RWPE2 (cell line): ENCODE measurements at places on chromosomes 1 and 21.
A peak's percentile ranks its signal among the peaks of the same experiment; 100 is the strongest.

DNA sequence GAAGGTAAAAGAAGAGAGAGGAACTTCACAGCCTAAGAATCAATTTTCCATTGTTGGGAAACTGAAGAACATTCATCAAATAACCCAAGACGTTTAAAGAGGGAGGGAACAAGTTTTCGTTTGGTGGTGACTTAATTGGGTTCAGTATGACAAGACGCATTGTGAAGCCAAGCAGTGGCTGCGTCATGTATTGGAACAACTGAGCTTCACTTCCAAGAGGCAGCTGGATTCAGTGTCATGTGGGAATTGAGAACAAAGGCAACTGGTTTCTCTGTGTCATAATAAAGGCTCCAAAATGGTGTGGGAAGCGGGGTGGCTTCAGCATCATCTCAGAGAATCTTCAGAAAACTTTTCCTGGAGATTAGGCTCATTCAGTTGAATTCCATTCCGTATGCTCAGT is 29.8 kb upstream of the RC3H1 start:
- no peak for DNase-seq

- DNase-seq: no peak
These were observed 2.0 kb downstream of the TMEM63A start for GRCh38 chr1:225880222-225880588.

GRCh38 chr1:200512191-200512590 is 102.4 kb upstream of the ZNF281 start:
- no peak for DNase-seq

DNA sequence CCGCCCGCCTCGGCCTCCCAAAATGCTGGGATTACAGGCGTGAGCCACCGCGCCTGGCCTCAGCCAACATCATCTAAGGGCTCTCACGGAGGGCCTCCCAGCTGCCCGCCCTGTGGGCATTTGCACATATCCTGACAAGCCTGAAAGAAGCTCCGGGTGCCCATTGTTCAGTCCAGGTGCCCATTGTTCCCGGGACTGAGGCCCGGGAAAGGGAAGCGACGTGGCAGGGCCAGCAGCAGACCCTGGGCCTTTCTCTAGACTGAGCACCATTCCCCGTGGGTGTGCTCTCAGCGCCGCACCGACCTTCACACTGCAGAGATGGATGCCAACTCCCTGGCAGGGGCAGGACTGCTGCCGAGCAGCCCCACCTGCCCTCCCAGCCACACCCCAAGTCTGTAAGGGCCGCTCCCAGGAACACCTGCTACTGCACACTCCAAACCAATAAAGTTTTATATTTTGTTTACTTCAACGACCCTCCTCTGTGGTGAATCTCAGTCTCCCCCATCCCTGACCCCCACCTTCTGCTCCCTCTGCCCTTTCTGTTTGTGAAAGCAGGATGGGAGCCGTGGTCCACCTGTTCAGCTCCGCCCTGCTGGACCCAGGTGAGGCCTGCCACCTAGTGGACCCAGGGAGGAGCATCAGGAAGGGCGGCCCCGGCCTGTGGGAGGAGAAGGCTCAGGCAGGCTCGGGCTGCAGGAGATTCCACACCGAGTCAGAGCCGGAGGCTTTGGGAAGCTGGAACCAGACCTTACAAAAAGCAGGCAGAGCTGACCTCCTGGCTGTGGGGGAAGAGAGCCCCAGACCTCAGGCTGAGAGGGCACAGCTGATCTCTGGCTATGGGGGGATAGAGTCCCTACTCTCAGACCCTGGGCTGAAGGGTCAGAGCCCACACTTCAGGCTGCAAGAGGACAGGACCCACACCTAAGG is 1.1 kb upstream of the TMEM82 start:
- peak; percentile 87 for DNase-seq

DNA sequence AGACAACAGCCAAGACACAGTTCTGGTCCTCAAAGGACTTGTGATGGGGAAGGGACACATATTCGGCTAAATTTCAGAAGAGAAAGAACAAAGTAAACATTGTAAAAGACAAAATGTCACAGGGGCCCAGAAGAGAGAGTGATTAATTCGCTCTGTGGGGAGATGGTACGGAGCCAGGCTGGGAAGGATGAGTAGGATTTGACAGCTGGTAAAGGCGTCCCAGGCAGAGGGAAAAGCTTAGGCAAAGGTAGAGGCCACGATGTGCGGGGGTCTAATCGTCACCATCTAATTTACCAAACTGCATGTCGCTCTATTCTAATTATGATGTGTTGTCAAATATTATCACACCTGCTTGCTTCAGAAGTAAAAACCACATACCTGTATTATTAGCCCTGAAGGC is 17.3 kb upstream of the EFNA1 start:
- DNase-seq: no peak

- no peak for DNase-seq
These were observed 194.8 kb upstream of the HMCN1 start for GRCh38 chr1:185539277-185539943.

GRCh38 chr1:59767119-59767518 is 47.6 kb upstream of the HOOK1 start:
- DNase-seq: no peak

DNA sequence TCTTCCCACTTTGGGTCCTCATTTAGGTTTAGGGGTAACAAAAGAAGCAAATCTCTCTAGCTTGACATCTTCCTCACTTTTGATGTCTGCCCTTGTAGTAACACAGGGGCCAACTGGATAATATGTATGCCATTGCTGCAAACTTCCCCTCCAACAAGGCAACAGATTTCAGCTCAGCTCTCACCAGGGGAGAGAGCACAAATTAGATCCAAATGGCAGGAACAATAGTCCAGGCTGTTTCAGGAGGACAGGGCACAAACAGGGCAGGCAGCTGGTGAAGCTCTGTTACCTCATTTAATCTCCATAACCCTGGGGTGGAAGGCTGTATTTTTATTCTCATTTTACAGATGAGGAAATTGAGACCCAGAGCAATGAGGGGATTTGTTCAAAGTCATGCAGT is 4.3 kb upstream of the PIK3R3 start:
- DNase-seq: no peak

DNA sequence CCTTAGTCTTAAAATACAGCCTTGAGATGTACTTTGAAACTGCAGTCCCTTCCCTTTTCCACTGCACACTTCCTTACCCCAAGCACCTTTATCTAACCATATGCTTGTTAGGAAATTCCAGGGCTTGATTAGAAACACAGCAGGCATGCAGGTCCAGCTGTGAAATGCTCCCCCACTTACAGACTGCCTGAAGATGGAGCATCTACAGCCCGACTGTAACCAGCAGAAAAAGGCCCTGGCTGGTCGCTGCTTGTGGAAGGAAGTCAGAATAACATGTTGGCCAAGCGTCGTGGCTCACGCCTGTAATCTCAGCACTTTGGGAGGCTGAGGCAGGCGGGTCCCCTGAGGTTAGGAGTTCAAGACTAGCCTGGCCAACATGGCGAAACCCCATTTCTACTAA is 37.2 kb downstream of the VN1R5 start:
- no peak for DNase-seq

DNA sequence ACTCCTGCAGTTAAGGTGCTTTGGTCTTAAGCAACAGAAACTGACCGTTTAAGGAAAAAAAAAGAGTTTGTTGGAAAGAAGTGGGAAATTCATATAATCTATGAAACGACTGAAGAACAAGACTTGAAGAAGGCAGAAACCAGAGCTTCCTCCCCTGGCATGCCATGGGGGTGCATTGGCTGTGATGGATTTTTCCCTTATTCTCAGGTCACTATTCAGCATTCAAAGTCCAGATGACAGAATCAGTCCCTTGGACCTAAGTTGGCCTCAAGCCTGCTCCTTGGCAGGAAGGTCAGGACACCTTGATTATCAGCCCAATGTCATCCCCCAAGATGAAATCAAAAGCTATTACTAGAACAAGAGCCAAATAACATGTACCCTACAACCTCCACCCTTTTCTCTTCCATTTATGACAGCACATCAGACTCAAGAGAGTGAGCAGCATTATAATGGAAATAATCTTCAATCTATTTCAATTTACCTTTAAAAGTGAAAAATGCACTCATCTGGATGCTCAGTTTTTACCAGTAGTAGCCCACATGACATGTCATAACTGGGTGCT is 15.8 kb upstream of the TMEM9 start:
- DNase-seq: no peak

DNA sequence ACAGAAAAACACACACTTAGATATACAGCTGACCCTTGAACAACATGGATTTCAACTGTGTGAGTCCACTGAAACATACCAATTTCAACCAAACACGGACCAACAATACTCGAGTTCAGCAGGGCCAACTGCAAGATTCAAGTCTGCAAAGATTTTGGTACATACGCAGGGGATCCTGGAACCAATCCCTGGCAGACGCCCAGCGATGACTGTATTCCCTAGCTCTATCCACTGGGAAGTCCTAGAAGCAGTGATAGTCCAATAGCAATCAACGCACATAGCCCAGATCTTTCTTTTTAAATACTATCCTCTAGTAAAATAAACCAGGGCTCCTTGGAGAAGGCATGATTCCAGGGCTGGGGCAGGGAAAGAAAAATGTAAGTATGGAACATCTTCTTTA is 9.0 kb downstream of the DDX59 start:
- no peak for DNase-seq

DNA sequence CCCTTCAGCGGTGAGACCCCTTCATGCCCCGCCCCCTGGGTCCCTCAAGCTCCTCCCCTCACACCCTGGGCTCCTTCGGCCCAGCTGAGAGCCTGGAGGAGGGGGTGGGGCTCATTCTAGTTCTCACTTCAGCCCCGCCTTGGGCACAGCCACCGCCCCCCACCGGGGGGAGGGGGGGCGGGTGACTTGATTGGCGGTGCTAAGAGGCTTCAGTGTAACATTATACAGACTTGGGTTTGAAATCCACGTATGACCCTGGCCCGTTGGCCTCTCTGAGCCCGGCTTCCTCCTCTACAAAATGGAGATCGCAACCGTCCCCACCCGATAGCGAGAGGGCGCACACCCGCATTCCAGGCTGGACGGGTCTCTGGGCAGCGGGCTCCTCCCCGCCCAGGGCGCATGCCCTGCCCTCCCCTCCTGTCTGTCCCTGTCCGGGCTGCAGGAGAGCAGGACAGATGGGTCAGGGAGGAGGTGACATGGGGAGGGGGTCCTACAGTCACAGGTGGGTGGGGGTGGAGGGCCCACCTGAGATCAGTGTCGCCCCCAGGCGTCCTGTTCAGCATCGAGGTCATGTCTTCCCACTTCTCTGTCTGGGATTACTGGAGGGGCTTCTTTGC is 5.1 kb downstream of the CLCNKB start:
- DNase-seq: no peak

GRCh38 chr1:229023651-229024300 is 247.1 kb upstream of the RAB4A start:
- DNase-seq: no peak

GRCh38 chr1:20932437-20932977 is 145.4 kb upstream of the HP1BP3 start:
- DNase-seq: no peak

DNA sequence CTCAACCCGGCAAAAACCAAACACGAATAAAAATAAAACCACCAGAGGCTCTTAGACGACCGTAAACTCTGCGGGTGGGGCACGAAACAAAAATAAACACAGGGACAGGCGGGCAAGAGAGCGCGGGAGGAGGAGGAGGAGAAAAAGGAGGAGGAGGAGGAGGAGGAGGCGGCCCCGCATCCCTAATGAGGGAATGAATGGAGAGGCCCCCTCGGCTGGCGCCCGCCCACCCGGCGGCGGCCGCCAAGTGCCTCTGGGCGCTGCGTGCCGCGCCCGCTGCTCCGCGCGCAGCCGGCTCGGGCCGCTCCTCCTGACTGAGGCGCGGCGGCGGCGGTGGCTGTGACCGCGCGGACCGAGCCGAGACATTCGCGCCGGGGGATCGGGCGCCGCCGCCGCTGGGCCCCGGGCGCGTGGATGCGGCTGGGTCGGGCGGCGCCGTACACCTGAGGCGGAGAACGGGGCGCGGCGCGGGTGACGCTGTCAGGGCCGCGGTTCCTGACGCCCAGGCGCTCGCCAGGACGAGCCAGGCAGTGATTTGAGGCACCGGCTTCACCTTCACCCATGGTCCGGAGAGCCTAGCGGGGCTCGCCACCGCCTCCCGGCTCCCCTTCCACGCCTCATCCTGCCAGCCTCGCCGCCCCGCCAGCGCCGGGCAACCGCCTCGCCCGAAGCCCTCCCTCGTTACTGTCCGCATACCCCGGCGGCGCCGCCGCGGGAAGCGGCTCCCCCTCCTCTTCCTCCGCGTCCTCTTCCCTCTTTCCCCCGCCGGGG is at the start of gene MARK1:
MARK1 (plus strand) TSS at position 229 of the 771 bp plus-strand sequence. CDS start 687 bp downstream, outside the sequence.
- peak; percentile 34 for DNase-seq

GRCh38 chr1:156367383-156368156 is 1.4 kb upstream of the RHBG start:
- DNase-seq: no peak

DNA sequence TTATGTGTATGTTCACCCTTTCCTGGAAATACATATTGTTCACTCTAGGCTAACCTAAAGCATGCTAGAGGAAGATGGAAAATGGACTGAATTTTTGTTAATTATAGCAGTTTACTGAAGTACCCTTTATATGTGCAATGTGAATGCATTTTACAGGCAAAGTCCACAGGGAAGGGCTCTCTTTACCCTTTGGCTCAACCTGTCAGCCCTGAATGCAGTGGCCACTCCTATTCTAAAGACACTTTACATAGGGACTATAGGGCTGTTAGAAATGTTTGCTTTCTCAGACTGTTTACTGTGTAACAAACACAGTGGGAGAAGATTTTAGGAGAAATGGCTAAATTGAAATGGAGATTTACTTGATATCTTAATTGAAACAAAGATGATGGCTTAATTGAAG is 78.5 kb downstream of the BRINP2 start:
- DNase-seq: no peak

DNA sequence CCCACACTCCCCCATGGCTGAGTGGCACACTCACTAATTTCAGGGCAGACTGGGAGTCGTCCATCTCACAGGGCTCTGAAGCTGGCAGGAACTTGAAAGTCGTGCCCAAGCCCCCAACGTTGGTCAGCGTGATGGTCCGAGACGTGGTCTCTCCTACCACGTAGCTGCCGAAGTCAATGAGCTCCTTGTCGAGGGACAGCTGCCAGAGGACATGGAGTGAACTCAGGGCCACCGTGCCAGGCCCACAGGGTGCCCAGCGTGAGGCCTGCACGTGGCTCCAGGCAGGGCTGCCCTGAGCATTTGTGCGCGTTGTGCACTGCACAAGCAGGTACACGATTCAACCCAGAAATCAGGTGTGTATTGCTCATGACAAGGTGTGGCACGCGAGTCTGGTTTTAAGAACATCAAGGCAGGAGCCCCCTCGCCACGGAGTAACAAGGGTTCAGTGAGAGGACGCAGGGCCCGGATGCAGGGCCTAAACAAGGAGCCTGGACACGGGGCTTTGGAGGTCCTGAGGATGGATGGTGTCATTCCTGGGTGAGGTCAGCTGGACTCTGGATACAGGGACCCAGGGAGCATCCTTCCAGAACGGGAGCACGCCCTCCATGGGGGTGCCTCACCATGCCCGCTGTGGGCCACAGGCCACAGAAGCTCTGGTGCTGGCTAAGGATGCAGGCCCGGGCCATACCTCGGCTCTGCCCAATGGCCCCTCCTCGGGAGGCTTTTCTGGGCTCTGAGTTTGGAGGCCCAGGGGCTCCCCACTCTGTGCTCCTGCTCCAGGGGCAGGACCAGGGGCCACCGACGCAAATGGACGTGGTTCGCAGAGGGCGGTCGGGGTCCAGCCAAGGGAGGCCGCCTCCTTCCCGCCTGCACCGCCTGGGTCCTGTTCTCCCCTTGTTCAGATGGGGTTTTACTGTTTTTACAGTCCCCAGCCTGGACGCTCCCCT is 37.8 kb upstream of the TMEM52 start:
- DNase-seq: no peak

- DNase-seq: no peak
These were observed 35.0 kb downstream of the FHAD1 start for GRCh38 chr1:15282038-15282437.
